ENCODE measurements at places on chromosomes 3 and 15.

DNA sequence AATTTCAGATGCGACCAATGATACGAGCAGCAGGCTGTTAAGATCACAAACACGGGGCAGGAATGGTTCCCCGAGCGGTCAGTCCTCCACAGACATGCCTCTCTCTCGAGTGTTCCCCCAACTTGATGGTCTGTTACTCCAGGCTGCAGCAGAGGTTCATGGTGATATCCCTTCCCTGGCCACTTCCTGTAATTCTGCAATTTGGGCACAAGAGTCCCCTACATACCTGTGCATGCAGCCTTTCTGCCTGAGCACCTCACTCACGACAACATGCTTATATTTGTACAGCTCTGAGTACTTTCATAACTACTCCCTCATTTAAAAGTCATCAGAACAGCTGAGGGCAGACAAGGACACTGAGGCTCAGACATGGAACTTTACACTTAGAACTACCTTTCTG, 408.1 kb upstream of the NR2F2 start:
- no peak for DNase-seq

DNA sequence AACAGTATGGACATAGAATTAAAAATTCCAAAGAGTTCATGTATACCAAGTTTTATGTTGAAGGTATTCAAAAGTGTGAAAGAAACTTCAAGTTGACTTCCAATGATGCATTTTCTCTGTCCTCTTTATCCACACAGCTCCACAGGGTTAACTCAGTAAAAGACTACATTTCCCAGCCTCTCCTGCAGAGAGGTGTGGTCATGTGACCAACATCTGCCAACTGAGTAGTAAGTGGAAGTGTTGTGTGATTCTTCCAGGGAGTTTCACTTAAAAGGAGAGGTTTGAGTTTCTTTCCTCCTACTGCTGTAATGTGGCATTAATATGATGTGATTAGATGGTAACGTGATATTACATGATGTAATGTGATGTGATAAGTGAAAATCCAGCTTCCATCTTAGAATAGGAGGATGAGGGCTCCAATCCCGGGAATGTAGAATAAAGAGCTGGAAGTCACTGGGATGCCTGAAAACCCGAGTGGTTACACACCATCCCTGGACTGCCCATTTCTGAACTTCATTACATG, 280.6 kb downstream of the ARRDC4 start:
- DNase-seq: no peak

DNA sequence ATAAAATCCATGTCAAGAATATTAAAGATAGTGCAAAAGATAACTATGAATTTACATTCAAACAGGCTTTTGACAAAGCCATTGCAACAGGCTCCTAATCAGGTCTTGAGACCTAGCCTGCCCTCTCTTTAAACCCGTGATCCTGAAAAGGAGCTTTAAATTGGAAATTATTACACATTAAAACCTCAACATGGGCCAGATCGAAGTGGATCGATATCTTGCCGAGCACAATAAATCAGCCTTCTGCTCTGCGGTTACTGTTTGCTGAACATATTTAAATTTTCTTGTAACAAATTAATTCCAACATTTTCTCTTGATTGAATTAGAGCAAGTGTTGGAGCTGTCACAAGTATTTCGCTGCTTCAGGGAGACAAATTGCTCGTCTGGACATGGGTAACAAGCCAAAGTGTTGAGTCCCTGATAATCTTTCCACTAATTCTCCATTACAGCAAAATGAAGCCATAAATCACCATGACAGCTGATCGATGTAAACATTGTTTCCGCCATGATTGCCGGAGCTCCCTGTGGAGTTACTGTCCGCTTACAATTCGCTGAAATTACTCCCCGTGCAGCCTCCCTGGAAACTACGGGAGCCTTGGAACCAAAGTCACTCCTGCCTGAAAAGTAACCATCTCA, 47.6 kb downstream of the SHOX2 start:
- no peak for DNase-seq

DNA sequence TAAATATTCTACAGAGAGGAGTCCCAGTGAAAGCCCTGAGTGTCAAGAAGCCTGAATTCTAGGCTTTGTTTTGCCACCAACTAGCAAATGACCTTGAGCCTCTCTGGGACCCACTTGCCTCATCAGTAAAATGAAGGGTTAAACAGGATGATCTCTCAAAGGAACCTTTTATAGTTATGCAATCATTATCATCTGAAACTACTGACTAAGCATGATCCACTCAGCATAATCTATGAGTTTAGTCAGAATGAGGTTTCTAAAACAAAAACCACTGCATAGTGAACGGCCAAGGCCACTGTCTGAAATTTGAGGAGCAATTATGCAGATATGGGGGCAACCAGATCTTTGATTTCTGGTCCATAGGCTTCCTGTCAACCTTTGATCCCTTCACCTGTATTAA, 319.0 kb downstream of the MECOM start:
- DNase-seq: no peak

- peak; percentile 72 for DNase-seq
Observed at GRCh38 chr3:142028243-142028777, 121.0 kb downstream of the TFDP2 start.

DNA sequence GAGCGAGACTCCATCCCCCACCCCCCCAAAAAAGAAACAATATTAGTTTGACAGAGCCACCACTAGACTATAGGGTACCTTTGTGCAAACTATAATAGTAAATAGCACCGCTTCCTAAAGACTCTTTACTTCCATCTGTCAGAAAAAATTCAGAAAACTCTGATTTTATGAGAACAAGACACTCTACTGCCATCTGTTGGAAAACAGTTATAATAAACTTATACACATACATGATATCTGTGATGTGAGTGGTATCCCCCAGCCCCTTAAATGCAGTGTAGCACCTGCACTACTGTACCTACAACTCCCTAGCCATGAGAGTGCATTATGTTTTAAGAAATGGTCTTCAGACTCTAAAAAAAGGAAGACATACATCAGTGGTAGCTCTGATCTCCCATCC, 47.1 kb upstream of the CTDSPL start:
- DNase-seq: no peak

DNA sequence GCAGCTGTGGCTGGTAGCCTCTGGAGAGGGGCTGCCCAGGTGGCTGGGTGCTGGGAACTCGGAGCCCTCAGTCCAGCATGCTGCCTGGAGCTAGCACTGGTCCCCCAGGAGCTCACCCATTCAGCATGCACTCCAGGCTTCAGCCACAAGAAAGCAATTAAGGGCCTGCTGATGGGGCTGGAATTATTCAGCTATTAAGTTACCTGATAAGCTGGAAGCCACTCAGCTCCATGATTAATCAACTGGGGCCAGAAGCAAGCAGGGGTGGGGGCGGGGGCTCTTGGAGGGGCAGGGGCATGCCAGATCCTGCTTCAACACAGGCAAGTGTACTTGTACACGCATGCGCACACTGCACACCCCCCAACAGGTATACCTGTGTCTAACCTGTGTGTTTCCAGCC, 22.1 kb upstream of the TMEM115 start:
- no peak for DNase-seq
